HCEC 1CT (cell line): ENCODE measurements at places on chromosomes 2 and 18.

DNA sequence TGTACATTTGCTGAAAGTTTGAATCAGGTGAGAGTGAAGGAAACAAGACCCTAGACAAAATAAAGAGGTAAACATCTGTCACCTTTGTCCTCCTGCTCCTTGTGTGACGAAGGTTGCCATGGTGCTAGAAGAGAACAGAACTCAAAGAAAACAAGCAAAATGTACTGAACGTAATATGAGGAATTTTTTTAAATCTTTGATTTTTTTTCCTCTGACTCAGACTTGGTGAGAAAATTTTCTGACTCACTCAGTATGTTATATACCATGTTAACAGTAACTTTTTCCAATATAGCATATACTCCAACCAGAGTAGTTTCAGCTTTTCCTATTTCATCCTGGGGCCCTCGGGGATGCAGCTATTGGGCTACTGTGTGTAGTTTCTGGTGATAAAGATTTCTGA, 2114.6 kb upstream of the PIK3C3 start:
- DNase-seq = peak; percentile 41

DNA sequence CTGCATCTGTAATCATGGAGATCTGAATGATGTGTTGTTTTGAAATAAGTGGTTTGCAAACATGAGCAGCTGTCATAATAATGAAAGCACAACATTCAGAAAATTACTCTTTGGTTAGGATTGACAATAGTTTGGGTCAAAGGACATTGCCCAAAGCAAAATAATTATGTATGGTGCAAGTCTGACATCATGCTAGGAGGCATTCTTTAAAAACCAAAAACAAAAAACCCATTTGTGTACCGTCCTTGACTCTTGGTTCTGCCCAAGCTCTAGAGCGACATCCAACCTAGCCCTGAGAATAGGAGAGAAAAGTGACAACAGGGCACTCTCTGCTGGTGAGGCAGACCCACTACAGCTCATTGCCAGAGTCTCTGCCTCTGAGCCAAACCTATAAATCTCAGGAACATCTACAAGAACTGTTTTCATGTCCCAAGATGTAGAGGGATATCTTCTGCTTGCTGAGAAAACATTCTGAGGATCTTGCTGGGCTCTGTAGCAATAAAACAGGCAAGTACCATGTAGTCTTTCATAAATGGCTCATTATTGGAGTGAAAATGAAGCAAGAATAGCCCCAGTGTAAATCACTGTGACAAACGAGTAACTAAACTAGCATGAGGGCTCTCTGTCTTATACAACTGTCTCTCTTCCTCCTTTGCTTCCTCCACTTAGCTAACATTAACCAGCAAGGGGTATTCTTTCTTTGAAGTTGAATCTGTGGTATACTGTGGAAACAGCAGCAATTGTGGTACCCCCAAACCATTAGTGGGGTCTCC, 266.8 kb upstream of the CXCR4 start:
- DNase-seq = no peak

- DNase-seq = no peak
Measured at GRCh38 chr2:5315512-5315911, 376.7 kb upstream of the SOX11 start.

GRCh38 chr2:201701646-201702045, 3.2 kb upstream of the MPP4 start:
- no peak for DNase-seq
